ENCODE measurements at places on chromosomes 2 and 18. TPM values are rescaled to one million over a fixed set of nuclear protein-coding genes. Genes with fewer than 3 reads are reported as not detected.
A peak's percentile ranks its signal among the peaks of the same experiment; 100 is the strongest.

- DNase-seq, result peak; percentile 66
- H3K4me3 ChIP-seq, result no peak overlapping the region
- H3K36me3 ChIP-seq, result no peaks in the 10 kb centered on the region
- H3K4me1 ChIP-seq, result peaks cover 46% of the 10 kb centered on the region
- H3K27me3 ChIP-seq, result no peaks in the 10 kb centered on the region
These were observed 47.5 kb downstream of the ZFP36L2 start for GRCh38 chr2:43178602-43179542.

DNA sequence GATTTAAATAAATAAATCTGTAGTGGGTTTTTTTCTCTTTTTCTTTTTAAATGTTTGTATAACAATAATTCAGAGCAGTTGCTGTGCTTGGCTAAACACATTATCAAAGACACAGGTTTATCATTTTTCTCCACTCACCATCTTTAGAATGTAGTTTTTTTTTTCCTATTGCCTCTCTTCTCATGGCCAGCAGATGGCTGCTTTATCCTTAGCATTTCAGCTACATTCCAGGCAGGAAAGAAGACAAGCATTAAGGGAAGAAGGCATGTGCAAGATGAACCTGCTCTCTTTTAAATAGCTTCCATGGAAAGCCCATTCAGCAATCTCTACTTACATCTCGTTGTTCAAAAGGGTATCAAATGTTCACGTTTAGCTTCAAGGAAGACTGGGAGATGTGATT, 42.6 kb downstream of the ARHGAP15 start:
- H3K27ac ChIP-seq, result no peak overlapping the region
- no peaks in the 10 kb centered on the region for H3K4me1 ChIP-seq
- H3K4me3 ChIP-seq, result no peak overlapping the region
- DNase-seq, result no peak

- H3K4me1 ChIP-seq, result peaks cover 40% of the 10 kb centered on the region
- H3K4me3 ChIP-seq, result no peak overlapping the region
These were observed 40.2 kb upstream of the GMCL1 start for GRCh38 chr2:69789175-69789721.

GRCh38 chr2:36466135-36466534, 110.6 kb downstream of the CRIM1 start:
- H3K4me1 ChIP-seq, result peaks cover 14% of the 10 kb centered on the region
- H3K36me3 ChIP-seq, result peaks cover 2% of the 10 kb centered on the region
- DNase-seq, result no peak
- no peak overlapping the region for H3K4me3 ChIP-seq
- no peaks in the 10 kb centered on the region for H3K27me3 ChIP-seq

GRCh38 chr2:76930056-76930744, 592.0 kb downstream of the LRRTM4 start:
- no peak overlapping the region for H3K4me3 ChIP-seq
- H3K27me3 ChIP-seq, result no peaks in the 10 kb centered on the region
- no peaks in the 10 kb centered on the region for H3K4me1 ChIP-seq

DNA sequence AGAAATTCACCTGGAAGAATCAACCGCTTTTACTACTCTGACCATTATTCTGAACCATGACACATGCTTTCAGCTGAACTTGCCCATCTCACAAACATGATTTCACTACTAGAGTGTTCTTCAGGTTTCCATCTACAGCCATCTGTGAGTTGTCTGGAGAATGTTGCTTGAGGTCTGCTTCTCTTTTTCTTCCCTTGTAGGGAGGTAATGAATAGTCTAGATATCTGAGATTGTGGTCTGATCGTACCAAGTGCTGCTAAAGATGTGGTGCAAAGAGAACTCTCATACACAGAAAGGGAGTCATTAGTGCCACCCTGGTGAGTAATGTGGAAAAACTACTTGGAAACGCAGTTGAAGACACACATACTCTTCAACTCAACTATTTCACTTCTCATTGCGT, 10.2 kb downstream of the SOWAHC start:
- H3K27ac ChIP-seq, result peak overlapping the region; percentile 73
- no peaks in the 10 kb centered on the region for H3K27me3 ChIP-seq
- H3K4me1 ChIP-seq, result peaks cover 30% of the 10 kb centered on the region
- H3K4me3 ChIP-seq, result no peak overlapping the region
- no peaks in the 10 kb centered on the region for H3K36me3 ChIP-seq

DNA sequence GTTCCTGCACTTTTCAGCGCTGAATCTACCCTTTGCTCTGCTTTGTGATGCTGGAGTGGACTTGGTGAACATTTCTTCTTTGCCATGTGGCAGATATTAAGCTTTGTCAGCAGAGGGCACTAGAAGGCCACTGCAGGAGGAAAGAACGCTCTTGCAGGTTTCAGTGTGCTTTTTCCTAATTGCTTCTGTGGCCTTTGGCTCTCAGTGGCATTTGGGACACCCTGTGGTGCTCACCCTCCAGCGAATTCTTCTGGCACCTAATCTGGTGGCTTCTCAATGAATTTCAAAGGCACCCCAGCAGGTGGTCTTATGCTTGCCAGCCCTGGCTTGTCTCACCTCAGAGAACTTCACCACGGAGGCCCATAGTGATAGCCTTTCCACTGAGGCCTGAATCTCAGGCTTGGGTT, 146.7 kb downstream of the MYO3B start:
- no peaks in the 10 kb centered on the region for H3K27me3 ChIP-seq
- DNase-seq, result peak; percentile 50
- no peak overlapping the region for H3K27ac ChIP-seq
- H3K4me3 ChIP-seq, result no peak overlapping the region
- H3K4me1 ChIP-seq, result peaks cover 7% of the 10 kb centered on the region
- no peaks in the 10 kb centered on the region for H3K36me3 ChIP-seq

GRCh38 chr18:57747809-57748680, 55.1 kb downstream of the ATP8B1 start:
- no peak for DNase-seq
- H3K27ac ChIP-seq, result no peak overlapping the region
- H3K4me1 ChIP-seq, result peaks cover 20% of the 10 kb centered on the region
- no peak overlapping the region for H3K4me3 ChIP-seq
- no peaks in the 10 kb centered on the region for H3K27me3 ChIP-seq

GRCh38 chr2:168165985-168166901, 81.2 kb downstream of the STK39 start:
- no peaks in the 10 kb centered on the region for H3K4me1 ChIP-seq
- no peaks in the 10 kb centered on the region for H3K36me3 ChIP-seq
- no peak overlapping the region for H3K4me3 ChIP-seq
- H3K27me3 ChIP-seq, result no peaks in the 10 kb centered on the region
- no peak overlapping the region for H3K27ac ChIP-seq

GRCh38 chr2:177398290-177398683, 5.7 kb downstream of the AGPS start:
- no peak overlapping the region for H3K4me3 ChIP-seq
- no peaks in the 10 kb centered on the region for H3K27me3 ChIP-seq
- peak overlapping the region; percentile 58 for H3K27ac ChIP-seq

DNA sequence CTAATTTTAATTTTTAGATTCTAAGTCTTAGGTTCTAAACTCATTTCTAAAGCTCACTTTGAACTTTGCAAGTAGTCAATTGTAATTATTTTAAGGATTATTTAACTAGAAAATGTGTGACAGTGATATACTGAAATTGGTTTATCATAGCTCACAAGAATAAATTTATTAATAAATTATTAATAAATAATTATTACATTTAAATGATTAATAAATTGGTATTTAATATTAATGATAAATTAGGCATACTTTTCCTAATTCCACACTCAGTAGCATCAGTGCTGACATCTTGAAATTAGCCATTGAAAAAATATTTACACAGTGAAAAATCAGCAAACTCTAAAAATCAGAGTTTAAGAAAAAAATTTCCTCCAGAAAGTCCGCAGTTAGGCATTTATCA, 433.7 kb downstream of the FIGN start:
- no peaks in the 10 kb centered on the region for H3K4me1 ChIP-seq
- no peak overlapping the region for H3K4me3 ChIP-seq
- H3K36me3 ChIP-seq, result no peaks in the 10 kb centered on the region

DNA sequence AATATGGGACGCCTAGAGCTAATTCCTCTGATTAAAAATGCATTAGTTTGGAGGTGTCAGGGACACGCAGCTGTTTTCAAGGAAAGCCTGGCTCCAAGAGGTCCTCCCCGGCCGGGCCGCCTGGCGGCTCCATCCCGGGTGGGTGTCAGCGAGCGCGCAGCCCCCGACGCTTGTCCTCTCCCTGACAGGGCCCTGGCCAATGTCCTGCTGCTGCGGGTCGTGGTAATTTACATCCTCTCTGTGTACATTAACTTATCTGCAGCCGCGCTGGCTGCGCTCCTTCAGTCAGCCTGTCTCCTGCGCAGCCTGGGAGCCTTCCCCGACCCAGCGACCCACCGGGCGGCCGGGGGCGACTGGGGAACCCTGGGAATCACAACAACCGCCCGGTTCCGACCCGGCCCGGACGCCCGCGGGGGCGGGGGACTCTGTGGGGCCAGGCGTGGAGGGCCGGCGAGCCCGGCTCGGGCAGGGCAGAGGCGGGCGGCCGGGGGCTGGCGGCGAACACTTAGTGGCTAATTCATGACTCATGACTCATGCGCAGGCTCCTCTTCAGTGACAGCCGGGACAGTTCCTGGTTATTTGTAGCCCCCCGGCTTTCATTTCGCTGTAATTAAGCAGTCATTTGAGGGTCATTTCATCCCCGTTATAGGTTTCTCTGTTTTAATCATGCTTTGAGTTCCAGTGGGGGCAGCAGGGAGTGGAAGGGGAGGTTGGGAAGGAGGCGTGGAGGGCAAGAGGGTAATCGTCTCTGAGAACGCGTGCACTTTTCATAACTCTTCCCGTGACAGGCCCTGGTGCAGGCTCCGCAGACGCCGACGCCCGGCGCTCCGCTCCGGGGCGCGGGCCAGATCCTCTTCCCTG, 141.9 kb upstream of the CTAGE1 start:
- H3K36me3 ChIP-seq, result no peaks in the 10 kb centered on the region
- peaks cover 3% of the 10 kb centered on the region for H3K4me1 ChIP-seq
- peak overlapping the region; percentile 71 for H3K27ac ChIP-seq
- H3K4me3 ChIP-seq, result peak overlapping the region; percentile 43
- DNase-seq, result peak; percentile 78

GRCh38 chr2:177020524-177021119, 192.0 kb upstream of the HNRNPA3 start:
- no peak overlapping the region for H3K27ac ChIP-seq
- H3K27me3 ChIP-seq, result peaks cover 1% of the 10 kb centered on the region
- H3K4me1 ChIP-seq, result no peaks in the 10 kb centered on the region
- H3K4me3 ChIP-seq, result no peak overlapping the region

- H3K36me3 ChIP-seq, result no peaks in the 10 kb centered on the region
- no peaks in the 10 kb centered on the region for H3K27me3 ChIP-seq
- H3K27ac ChIP-seq, result no peak overlapping the region
- no peak for DNase-seq
- no peaks in the 10 kb centered on the region for H3K4me1 ChIP-seq
These were observed 248.6 kb downstream of the EPHA4 start for GRCh38 chr2:221323513-221323912.

DNA sequence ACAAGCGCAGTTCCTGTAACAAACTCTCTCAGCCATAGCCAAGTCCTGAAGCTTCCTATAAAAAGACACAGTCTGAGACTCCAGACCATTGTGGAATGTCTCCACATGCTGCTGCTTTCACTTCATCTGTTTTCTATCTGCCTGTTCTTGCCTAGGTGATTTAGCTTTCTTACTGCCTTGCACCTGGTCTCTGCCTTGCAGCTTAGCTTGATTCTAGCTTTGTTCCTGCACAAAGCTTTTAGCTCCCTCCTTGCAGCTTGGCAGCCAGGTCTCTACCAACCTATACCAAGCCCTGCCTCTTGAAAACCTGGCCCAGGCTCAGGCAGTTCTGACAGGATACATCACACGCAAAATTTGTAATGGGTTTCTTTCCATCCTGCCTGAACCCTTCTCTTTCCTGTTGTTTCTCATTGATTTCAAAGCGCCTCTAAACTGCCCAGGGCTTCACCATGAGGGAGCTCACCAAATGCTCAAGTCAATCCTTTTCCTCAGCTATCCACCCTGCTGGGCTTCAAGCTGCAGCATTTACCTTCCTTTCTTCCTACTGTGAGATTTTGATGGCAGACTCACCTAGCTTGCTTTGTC, 941.3 kb upstream of the NXPH2 start:
- DNase-seq, result no peak
- H3K27ac ChIP-seq, result no peak overlapping the region
- H3K36me3 ChIP-seq, result no peaks in the 10 kb centered on the region
- H3K4me3 ChIP-seq, result no peak overlapping the region

DNA sequence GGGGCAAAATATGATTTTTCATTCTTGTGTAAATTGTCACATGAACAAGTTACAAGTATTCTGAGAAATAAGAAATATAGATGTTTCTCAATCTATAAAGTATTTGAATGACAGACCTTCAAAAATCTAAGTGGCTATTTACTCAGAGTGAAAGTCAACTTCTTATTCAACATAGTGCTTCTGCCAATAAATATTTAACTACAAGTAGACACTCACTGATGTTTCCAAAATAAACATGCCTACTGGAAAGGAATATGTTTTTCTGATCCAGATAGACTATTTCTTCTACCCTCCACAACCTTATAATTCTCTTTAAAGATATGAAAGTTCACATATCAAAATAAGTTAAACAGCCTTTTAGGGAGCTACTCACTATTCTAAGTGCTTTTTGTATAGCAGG, 296.3 kb downstream of the DSC3 start:
- H3K27ac ChIP-seq, result no peak overlapping the region
- H3K4me1 ChIP-seq, result no peaks in the 10 kb centered on the region
- no peaks in the 10 kb centered on the region for H3K27me3 ChIP-seq
- no peak for DNase-seq

ACVR2A gene
- total RNA-seq, result 16.4 TPM

MLPH gene
- total RNA-seq, result not detected

GREB1L gene
- 75.4 TPM for total RNA-seq
